ENCODE measurements at places on chromosomes 2 and 18. TPM values are rescaled to one million over a fixed set of nuclear protein-coding genes. Genes with fewer than 3 reads are reported as not detected.
A peak's percentile ranks its signal among the peaks of the same experiment; 100 is the strongest.

DNA sequence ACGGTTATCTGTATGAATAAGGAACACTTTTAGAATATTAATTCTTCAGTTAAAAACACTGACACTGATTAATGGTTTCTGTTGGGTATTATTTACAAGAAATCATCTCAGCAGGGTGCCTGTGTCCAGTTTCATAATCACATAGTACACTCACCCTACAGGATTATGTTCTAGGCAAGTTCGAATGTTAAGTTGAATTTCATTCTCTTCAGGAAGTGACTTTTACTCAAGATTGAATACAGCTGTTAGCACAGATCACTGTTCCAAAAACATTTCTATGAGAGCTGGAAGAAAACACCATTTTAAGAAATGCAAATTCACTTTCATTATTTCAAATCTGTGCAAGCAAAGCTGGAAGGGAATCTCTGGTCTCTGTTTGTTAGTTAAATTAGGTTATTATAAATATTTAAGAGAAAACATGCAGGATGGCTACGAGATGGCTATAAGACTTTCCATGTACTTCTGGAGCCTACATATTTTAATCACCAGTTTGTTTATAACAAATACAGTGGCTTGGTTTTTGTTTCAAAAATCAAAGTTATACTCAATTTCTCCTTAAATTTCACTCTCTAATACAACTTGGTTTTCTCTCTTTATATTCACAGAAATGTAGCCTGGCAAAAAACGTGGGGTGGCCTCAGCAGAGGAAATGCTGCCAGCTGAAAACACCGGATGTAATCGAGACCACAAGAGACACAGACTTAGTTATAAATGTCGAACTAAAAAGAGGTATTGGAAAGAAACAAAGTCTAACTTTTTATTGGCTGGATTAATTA is 65.8 kb downstream of the RBMS1 start:
- ATAC-seq = peak; percentile 75

DNA sequence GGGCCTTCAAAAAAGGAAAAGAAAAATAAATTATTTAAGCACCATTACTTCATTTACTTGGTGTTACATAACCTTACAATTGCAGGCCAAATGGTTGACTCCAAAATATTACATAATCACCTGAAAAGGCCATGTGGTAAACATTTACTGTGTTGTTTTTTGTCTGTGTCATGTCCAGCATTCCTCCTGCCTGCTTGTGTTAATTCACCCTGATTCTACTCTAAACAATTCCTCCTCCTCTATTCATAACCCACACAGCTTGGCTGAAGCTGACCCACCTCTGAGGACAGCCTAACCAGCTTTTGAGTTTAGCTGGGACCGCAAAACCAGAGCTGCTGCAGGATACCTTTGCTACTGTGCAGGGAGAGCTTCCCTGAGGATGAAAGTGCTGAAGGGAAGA is 35.4 kb downstream of the TMX3 start:
- peak; percentile 84 for ATAC-seq

GRCh38 chr2:191688934-191689695 is 11.2 kb downstream of the NABP1 start:
- peak; percentile 65 for ATAC-seq

- no peak for ATAC-seq
These were observed 13.9 kb upstream of the KLHL30 start for GRCh38 chr2:238124488-238125126.

GRCh38 chr18:13323186-13323585 is 104.6 kb downstream of the LDLRAD4 start:
- ATAC-seq = peak; percentile 64

DNA sequence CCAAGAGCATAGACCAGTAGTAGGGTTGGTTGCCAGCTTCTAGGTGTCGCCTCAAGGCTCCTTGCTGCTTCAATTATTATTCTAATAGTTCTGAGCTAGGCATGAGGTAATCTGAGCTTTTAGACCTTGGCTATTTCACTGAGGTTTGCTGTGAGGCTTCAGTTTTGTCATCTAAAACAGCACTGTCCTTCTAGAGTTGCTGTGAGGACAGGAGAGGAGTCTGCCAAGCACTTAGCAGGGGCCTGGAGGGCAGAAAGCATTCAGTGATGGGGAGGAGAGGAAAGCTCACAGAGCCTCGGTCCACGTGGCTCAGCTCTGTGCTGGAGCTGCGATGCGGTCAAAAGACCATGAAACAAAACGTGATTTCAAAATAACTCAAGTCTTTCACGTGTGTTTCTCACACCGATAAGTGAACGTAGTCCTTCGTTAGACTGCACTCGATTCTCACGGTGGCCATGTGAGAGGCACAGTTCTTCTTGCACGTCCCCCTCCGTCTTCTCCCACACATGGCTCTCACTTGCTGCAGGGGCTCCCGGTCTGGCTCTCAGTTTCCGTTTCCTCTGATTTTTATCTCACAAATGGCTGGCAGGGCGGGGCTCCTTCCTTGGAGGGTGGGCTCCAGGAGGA is 113.7 kb downstream of the B3GNT2 start:
- ATAC-seq = no peak

DNA sequence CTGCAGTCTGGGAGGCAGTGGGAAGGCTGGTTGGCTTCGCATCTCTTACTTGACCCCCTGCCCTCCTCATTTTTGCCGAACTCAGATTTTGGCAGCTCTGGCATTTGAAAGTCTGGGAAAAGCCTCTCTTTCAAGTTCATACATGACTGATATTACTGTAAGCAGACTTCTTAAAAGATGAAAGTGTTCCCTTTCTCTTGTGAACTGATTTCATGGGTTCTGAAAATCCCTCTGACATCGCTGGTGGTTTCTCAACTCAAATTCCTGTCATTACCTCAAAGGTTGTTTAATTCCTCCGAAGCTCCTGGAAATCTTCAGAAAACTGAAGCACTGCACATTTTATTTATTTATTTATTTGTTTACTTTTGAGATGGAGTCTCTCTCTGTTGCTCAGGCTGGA is 16.9 kb upstream of the SLC38A11 start:
- ATAC-seq = no peak

- no peak for ATAC-seq
These were observed 215.5 kb downstream of the GBX2 start for GRCh38 chr2:235952714-235953113.

SPC25 gene
- total RNA-seq = not detected

CFAP65 gene
- not detected for total RNA-seq

MOCOS gene
- 1.9 TPM for total RNA-seq

CLEC4F gene
- total RNA-seq = not detected

MEP1B gene
- total RNA-seq = not detected

TMEM247 gene
- total RNA-seq = not detected

KLHL30 gene
- 4.2 TPM for total RNA-seq

NDC80 gene
- total RNA-seq = 0.31 TPM

TUBB8B gene
- not detected for total RNA-seq

MRO gene
- total RNA-seq = not detected

Measured in gastroesophageal sphincter (tissue), 4 donors.